ENCODE measurements at places on chromosomes 11 and 22.

- DNase-seq = no peak
Observed at GRCh38 chr22:48357196-48357595, 1470.5 kb downstream of the BRD1 start.

DNA sequence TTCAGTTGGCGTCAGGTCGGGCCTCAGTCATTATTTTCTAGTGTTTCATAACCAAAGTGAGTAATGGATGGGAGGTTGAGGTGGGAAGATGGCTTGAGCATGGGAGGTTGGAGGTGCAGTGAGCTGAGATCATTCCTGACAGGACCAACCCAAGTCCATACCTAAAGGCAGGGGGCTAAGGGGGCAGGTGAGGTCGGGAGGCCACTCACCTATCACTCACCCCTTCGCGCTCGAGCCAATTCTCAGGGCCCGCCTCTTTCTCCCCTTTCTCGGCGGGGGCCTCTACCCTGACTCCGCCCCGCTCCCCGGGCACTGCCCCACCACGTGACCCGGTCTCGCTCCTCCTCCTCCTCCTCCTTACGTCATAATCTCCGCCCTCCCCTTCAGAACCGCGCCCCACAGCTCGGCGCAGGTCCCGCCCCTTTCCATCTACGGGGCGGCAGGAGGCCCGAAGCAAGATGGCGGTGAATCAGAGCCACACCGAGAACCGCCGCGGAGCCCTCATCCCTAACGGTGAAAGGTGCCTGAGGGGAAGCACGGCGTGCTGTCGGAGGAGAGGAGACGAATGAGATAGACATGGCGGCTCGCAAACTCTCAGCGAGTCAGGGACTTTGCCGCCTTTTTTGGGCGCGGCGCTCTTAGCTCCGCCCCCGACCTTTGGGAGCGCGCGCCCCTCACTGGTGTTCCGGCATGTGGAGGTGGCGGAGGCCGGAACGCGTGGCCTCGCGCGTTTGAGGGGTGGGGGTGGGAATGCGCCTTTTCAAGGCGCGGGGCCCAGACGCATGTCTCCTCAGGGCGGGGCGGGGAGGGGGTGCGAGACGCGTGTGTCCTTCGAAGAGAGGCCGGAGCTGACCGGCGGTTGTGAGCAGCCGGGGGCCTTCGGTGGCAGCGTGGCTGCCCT is at the start of gene WBP2NL:
TSS of gene WBP2NL (plus strand) at position 428 of the 901 bp plus-strand sequence. CDS start at position 459, 31 bp downstream.
- DNase-seq = peak; percentile 94

GRCh38 chr11:117197516-117198456 is 1.4 kb upstream of the TAGLN start:
- DNase-seq = no peak

GRCh38 chr11:8615291-8616032 is 21.4 kb upstream of the STK33 start:
- DNase-seq = no peak

GRCh38 chr11:17197431-17197898 is 10.3 kb downstream of the PIK3C2A start:
- DNase-seq = no peak

GRCh38 chr22:39149915-39150847 is 2.3 kb downstream of the CBX7 start:
- no peak for DNase-seq

DNA sequence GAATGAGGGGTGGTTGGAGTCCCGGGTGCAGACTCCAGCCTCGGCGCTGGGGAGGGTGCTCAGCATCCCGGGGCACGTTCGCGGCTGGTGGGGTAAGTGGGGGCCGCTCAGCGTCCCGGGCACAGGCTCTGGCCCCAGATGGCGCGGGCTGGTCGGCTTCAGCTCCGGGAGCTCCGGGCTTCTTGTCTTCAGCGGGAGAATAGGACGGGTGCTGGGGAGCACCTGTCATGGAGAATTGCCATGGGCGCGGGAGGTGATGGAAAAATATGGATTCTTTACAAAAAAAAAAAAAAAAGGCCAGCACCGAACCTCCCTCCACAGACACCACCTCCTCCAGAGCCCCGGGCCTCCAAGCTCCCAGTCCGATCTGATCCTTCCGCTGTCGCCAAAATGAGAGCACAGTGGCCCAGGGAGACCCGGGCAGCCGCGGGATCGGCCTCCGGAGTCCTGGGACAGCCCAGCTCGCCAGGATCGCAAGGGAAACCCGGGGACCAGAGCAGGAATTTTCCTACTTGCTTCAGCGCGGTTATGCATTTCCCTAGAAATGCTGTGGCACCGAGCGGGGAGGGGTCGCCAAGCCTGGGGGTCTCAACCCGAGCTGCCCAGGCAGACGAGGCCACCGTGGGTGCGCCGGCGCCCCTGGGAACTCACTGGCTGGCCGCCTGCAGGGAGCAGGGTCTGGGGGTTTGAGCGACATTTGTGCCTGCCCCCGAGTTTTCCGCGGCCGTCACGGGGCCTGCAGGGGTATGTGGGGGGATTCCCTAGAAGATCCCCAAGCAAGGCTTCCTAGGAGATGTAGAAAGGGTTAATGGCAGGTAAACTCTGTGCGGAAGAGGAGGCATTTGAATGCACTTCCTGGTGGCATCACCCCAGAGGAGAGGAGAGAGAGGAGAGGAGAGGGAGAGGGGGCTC is 1336.9 kb downstream of the BRD1 start:
- DNase-seq = peak; percentile 34

DNA sequence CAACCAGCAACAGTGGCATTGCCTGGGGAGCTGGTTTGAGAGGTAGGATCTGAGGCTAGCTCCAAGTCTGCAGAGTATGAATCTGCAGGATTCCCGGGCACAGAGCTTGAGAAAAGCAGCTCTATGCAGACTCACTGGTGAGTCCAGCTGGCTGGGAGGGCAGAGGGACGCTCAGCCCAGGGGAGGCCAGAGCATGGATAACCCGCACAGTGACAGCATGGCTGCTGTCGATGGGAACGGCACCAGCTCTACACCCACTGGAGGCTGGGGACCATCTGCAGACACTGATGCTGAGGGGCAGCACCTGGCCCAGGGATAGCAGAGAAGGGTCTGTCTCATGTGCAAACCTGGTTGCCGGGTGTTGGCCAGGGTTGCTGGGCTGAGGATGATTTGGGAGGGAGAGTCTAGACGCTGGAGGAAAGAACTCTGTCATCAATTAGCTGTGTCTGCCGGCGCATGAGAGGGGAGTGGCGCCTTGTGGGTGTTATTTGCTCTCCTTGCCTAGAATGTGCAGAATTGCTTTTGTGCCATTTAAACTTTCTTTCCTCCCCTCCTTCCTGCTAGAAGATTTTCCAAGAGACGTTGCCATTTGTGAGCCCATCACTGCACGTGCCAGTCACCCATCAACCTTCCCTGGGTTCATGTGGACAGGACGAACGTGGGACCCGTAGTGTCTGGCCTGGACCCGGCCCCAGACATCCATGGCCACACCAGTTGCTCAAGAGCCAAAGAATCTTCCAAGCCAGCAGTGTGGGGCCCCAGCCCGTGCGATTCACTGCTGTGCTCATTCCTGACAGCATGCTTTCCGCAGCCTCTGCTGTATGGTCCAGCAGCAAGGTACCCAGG is 19.1 kb upstream of the LINC01488 start:
- no peak for DNase-seq

DNA sequence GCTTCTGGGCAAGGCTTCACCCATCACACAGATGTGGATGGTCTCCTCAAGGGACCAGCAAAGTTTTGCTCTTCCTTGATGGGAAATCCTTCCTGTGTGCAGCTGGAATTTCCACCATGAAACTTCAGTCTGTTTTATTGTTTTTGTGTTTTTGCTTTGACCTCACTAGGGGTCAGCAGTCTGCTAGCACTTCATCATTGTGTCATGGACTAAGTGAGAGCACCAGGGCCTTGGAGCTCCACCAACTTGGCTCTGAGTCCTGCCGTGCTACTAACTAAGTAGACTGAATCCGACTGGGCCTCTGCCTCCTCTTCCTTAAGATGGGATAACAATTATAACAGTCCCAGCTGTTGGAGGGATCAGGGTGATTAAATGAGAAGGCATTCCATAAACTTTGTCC is 305.8 kb upstream of the NCAM1 start:
- DNase-seq = no peak

- DNase-seq = no peak
Observed at GRCh38 chr11:124970925-124971324, 16.9 kb downstream of the CCDC15 start.

- DNase-seq = peak; percentile 1
Observed at GRCh38 chr11:6111673-6112072, 4.2 kb downstream of the OR56B4 start.

- DNase-seq = peak; percentile 90
Observed at GRCh38 chr22:19514831-19515565, 9.2 kb downstream of the CLDN5 start.

- DNase-seq = no peak
Observed at GRCh38 chr11:77140231-77140851, 12.3 kb downstream of the MYO7A start.

DNA sequence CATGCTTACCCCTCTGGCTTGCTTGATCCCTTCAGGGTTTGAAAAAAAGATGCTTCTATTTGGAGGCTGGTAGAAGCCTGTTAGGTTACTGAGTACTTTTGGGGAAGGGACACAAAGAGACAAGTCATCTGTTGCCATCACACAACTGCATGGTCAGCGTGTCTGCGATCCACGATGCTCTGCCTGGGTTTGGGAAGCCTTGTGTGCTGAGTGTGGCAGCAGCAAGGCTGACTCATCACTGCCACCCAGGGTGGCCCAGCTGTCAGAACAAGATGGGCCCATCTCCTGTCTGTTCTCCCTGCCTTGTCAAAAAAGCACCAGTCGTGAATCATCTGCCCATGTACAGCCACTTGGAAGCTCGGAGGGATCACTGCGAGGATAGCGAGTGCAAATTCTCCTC is 26.2 kb downstream of the UBASH3B start:
- DNase-seq = peak; percentile 38

DNA sequence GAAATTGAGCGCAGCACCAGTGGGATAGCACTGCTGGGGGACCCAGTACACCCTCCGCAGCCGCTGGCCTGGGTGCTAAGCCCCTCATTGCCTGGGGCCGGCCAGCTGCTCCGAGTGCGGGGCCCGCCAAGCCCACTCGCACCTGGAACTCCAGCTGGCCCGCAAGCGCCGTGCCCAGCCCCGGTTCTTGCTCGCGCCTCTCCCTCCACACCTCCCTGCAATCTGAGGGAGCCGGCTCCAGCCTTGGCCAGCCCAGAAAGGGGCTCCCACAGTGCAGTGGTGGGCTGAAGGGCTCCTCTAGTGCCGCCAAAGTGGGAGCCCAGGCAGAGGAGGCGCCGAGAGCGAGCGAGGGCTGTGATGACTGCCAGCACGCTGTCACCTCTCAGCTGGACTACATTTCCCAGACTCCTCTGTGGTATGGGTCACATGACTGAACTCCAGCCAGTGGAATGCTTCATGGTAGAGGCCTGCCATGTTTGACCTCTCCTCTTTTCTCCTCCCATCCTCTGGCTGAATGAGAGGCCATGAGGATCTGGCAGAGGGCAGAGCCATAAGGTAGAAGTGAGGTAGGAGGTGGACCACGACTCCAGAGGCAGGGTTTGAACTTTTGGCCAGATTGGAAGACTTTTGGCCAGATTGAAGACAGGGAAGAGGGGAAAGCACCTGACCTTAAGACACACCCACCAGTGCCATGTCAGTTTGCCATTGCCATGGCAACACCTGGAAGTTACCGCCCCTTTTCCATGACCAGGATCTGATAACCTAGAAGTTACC is 6.2 kb downstream of the MRGPRD start:
- peak; percentile 83 for DNase-seq

DNA sequence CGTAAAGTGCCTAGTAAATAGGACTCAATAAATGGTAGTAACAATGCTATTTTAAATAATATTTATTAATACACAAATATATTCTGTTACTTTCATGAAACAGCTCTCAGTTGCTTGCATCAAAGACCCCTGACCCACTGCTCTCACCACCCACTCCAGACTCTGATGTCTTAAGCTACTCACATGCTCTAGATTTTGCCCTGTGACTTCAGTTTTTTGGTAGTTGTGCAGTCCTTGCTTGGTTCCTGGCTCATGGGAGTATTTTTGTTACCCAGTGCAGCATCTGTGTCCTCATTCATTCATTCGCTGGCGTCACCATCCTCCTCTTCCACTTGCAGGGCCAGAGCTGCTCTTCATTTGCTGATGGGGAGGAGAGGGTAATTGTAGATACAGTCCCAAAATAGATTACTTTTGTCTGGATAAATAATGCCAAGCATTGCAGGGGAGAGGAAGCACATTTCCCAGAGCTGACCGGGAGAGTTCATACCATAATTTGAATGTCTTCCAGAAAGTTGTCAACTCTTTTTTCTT is 12.7 kb downstream of the MRPL48 start:
- no peak for DNase-seq

DNA sequence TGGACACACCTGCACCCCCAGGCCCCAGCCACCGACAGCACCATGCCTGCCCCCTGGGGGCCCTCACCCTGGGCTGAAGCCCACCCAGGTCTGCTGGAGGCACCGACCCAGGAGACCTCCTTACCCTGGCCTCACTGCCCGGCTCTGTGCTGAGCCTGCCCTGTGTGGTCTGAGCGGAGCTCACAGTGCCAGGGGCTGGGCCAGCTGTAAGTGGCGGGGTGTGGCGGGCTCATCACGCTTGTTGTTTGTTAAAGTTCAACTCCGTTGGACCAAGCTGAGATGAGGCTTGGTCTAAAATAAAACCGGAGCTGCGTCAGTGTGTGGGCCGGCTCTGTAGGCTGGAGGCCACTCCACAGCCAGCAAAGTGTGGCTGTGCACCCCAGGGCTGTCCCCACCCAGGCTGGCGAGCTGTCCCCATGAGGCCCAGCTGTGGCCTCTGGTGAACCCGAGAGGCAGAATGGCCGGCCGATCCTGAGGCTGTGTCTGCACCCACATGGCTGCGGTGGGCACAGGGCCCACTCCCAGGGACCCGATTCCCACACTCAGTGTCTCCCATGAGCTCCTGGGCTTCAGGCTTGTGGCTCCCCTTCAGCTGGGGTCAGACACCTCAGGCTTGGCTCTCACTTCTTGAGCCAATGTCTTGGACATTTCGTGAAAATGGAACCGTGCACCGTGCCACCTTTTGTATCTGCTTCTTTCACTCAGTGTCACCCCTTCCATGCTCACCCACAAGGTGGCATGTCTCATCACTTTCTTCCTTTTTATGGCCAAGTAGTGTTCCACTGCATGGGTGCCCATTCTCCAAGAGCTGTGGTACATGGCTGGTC is 137.9 kb downstream of the CTTN start:
- DNase-seq = no peak

DNA sequence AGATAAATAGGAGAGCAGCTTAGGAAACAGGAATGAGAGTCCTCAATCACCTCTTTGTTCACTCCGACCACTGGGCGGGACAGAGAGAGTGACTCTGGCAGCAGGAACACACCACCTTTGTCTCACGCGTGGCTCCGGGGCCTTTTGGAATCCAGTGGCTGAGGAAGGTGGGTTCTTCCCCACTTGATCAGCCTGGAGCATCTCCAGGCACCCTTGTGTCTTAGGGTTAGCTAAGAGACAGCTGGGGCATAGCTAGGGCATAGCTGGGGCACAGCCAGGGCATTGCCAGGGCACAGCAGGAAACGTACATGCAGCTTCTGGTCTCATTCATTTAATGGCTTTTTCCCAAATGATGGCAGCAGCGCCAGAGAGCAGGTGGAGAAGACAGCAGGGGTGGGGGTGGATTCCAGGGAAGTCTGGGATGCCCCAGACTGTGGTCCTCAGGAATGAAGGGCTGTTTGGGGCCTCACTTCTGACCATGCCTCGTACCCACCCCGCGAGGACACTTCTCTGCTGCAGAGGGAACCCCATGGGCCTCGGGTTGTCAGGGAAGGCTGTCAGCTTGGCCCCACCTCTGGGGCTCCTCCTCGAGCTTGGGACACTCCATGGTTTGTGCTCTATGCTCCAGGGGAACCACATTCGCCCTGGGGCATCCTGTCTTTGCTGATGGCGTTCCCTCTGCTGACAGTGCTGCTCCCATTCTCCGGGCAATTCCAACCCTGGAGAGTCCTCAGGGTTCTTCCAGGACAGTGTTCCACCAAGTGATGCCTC is 30.4 kb upstream of the SHANK2 start:
- DNase-seq = no peak

Measured in NCI-H2171 treated with DMSO at 0.1 percent for 48 hours (cell line).